ENCODE measurements at places on chromosomes 12 and 14.

GRCh38 chr12:54053003-54053750 lies 458 bp upstream of the HOXC4 start:
- DNase-seq, result no peak

GRCh38 chr14:95248432-95248831 lies 71.3 kb downstream of the CLMN start:
- no peak for DNase-seq

DNA sequence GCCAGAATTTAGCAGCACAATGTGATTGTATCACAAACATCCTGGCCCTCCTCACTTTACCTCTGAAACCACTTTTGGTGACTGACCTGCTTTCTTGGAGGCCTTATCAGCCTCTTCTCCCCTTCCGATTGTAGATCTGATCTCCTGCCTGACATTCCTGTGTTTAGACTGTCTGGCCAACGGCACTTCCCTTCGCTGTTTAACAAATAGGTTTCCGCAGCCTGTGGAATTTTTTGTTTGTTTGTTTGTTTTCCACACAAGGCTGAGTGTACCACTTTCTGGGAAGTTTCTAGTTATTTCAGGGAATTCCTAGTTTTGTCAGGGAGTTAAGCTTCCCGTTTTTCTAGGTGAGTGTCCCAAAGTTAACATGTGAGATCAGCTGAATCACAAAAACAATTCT lies 65.9 kb upstream of the CDKN3 start:
- DNase-seq, result no peak

DNA sequence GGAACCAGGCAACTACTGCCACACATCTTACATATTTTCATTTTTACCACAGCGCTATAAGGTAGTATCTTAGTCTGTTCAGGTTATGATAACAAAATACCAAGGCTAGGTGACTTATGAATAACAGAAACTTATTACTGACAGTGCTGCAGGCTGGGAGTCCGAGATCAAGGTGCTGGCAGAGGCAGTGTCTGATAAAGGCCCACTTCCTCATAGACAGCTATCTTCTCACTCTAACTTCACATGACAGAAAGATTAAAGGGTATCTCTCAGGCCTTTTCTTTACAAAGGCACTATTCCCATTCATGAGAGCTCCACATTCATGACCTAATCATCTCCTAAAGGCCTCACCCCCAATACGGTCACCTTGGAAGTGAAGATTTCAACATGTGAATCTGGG lies 59.8 kb upstream of the MDM1 start:
- no peak for DNase-seq

Measured in NCI-H1694 (cell line).